ENCODE measurements at places on chromosomes 11 and 22. TPM values are rescaled to one million over a fixed set of nuclear protein-coding genes. Genes with fewer than 3 reads are reported as not detected.

GRCh38 chr11:57302489-57302888 lies 22.3 kb downstream of the TNKS1BP1 start:
- DNase-seq = no peak

DNA sequence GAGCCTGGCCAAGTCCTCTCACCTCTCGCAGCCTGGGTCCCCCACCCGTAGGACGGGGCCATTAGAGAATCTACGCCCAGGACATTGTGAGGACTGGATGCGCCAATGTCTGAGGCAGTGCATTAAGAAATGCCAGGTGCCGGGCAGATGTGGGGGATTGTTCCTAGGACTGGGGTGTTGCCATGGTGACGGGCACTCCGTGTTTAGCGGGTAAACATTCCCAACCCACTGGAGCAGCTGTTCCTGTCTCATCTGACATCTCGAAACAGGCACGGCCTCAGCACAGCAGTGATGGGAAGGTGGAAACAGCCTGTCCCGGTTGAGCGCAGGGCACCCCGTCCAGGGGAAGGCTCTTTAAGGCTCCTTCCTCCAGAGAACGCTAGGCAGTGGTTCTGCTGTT lies 99.6 kb upstream of the RTL6 start:
- DNase-seq = no peak

DNA sequence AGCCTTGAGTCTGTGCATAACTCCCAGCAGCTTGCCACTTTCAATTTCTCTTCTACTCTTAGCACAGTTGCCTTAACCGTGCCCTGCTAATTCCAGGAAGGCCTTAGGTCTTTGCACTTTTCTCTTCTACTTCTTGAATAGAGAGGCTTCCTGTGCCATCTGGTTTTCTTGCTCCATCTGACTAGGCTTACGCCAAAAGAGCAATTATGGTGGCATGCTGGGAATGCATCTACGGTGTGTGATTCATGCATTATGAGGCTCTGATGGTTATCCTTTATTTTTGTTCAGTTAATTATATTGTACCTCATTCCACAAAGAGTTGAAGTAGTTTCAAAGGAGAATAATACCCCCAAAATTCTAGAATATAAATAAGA lies 29.4 kb downstream of the SIK2 start:
- peak; percentile 69 for DNase-seq

DNA sequence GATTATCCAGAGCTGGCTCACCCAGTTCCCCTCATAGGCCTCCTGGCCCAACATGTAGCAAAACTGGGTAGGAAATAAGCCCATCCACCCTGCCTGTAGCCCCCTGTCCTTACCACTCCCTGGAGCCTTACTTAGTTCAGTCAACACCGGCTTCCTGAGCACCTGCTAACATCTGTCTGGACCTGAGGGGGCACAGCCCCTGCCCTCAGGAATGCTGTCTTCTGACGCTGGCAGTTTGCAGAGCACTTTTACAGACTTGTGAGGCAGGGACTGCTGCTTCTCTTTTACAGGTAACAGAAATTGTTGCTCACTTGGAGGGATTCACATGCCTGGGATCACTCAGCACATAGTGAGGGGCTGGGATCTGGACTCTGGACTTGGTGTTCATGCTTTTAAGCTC lies 152.0 kb upstream of the TBCEL start:
- no peak for DNase-seq

- no peak for DNase-seq
Observed at GRCh38 chr11:73652046-73652730, 5.8 kb downstream of the PLEKHB1 start.

- DNase-seq = no peak
Observed at GRCh38 chr11:33775467-33775807, 1.1 kb upstream of the FBXO3 start.

Gene P2RY6
- 0.32 TPM for total RNA-seq

Gene TFIP11
- total RNA-seq = 34.5 TPM
